ENCODE measurements at places on chromosomes 3 and 15.

- DNase-seq, result no peak
Measured at GRCh38 chr15:61393524-61393923, 164.4 kb upstream of the RORA start.

DNA sequence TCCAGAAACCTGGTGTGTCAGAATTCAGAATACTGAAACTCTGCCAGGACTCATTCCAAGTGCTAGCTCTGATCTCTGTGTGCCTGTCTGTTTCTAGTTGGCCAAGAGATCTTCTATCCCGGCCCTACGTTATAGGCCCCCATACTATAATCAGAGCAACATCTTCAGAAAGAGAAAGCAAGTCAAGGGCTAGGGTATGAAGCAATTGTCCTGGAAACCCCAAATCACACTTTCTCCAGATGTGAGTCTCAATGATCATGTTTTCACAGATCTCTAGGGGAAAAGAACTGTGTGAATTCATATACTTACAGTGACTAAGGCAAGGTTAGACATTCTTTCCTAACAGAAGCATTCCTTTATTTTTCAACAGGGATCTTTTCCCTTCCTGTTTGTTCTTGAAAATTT, 309.7 kb downstream of the SLC9A9 start:
- no peak for DNase-seq

GRCh38 chr3:140753865-140754754, 76.2 kb downstream of the TRIM42 start:
- no peak for DNase-seq

DNA sequence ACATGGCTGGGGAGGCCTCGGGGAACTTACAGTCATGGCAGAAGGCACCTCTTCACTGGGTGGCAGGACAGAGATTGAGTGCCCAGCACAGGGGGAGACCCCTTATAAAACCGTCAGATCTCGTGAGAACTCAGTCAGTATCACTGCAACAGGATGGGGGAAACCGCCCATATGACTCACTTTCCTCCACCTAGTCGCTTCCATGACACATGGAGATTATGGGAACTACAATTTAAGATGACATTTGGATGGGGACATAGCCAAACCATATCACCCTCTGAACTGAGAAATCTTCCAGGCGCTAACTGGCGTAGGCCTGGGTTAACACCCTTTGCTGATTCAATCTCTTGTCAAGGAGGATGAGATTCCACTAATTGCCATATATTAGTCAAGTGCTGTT, 392.3 kb downstream of the FEZF2 start:
- no peak for DNase-seq

- no peak for DNase-seq
Measured at GRCh38 chr15:67037694-67038093, 27.7 kb upstream of the SMAD3 start.

- no peak for DNase-seq
Measured at GRCh38 chr15:65361708-65362459, 15.9 kb downstream of the IGDCC3 start.

DNA sequence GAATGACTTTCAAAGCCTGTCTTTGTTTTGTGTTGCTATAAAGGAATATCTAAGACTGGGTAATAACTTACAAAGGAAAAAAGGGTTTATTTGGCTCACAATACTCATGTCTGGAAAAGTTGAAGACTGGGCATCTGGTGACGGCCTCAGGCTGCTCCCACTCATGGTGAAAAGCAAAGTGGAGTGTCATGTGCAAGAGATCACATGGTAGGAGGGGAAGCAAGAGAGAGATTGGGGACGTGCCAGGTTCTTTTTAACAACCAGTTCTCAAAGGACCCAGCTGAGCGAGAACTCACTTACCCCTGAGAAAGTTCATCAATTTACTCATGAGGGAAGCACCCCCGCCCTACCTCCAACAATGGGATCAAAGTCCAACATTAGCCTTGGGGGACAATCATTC, 929.4 kb downstream of the ROBO1 start:
- DNase-seq, result no peak

All from activated naive CD8-positive, alpha-beta T cell treated with anti-CD3 and anti-CD28 coated beads, Interleukin-2, amount 50 U/mL, for 24 hours (primary cell).